ENCODE measurements at places on chromosomes 1 and 21.

- DNase-seq, result no peak
Measured at GRCh38 chr1:64065571-64065970, 137.9 kb upstream of the UBE2U start.

- no peak for DNase-seq
Measured at GRCh38 chr1:227257964-227258363, 60.3 kb downstream of the CDC42BPA start.

DNA sequence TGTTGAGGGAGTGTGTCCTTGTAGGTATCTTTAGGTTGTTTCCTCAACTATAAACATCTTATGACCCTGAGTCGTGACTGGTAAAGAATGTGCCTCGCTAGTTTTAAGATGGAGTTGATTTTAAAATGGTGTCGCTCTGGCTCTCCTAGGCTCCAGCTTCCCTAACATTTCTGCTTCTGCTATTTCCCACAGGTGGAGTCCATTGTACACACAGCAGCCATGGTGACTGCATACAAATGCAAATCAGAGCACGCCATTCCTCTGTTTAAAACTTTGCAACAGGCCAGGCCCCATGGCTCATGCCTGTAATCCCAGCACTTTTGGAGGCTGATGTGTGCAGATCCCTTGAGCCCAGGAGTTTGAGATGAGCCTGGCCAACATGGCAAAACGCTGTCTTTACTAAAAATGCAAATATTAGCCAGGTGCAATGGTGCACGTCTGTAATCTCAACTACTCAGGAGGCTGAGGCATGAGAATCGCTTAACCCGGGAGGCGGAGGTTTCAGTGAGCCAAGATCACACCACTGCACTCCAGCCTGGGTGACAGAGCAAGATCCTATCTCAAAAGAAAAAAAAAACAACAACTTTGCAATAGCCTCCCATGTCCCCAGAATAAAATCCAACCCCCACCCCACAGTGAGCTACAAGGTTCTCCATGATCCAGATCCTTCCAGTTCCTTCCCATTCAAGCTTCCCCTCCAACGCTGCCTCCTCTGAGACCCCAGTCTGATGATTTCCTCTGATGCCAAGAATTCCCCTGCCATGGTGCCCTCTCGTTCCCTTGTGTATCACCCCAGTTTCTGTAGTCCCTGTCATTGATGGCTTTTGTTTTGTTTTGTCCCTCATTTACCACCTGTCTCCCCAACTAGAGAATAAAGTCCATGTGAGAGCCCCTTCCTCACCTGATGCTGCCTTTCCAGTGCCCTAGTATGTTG is 36.9 kb upstream of the KLHDC7A start:
- no peak for DNase-seq

- DNase-seq, result peak; percentile 9
Measured at GRCh38 chr21:42495765-42496119, 282 bp downstream of the RSPH1 start.
